Activated T-helper 17 cell treated with anti-CD3 and anti-CD28 coated beads, Interleukin-2, amount 50 U/mL, for 72 hours (primary cell): ENCODE measurements at places on chromosomes 13 and 19. TPM values are rescaled to one million over a fixed set of nuclear protein-coding genes. Genes with fewer than 3 reads are reported as not detected.

CPB2 gene
- not detected for total RNA-seq

CCDC194 gene
- total RNA-seq = 4.8 TPM

SLC8A2 gene
- total RNA-seq = 0.06 TPM

DOHH gene
- total RNA-seq = 22.2 TPM

CEACAM7 gene
- not detected for total RNA-seq

CCDC8 gene
- total RNA-seq = not detected

PPM1N gene
- total RNA-seq = 5.2 TPM

ZNF738 gene
- total RNA-seq = 8.0 TPM

PSG4 gene
- total RNA-seq = 0.48 TPM

- H3K36me3 ChIP-seq = peaks cover 49% of the 10 kb centered on the region
- ATAC-seq = no peak
- peaks cover 14% of the 10 kb centered on the region for H3K4me1 ChIP-seq
These were observed 476 bp downstream of the TYK2 start for GRCh38 chr19:10379880-10380312.

GRCh38 chr19:10998666-10999065 lies 37.8 kb downstream of the SMARCA4 start:
- H3K4me3 ChIP-seq = no peak overlapping the region
- H3K27ac ChIP-seq = peak overlapping the region; percentile 43
- peaks cover 96% of the 10 kb centered on the region for H3K36me3 ChIP-seq

- no peak overlapping the region for H3K4me3 ChIP-seq
- H3K27ac ChIP-seq = no peak overlapping the region
- H3K27me3 ChIP-seq = peaks cover 5% of the 10 kb centered on the region
- H3K4me1 ChIP-seq = no peaks in the 10 kb centered on the region
- no peaks in the 10 kb centered on the region for H3K36me3 ChIP-seq
These were observed 372.4 kb downstream of the SUCLA2 start for GRCh38 chr13:47628666-47629065.

DNA sequence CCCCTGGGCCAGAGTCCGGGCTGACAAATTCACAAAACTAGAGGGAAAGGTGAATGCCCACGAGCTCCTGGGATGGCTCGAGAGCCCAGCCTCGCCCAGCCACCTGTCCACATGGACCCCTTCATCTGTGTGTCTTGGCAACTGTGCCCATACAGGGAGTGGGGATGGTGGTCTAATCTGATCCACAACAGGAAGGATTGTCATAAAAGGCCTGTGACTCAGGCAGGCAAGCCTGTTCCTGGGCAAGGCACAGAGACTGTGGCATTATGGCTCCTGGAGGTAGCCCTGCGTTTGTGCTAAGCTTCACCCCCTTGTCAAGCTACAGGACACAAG lies 20.0 kb downstream of the CAPS start:
- H3K4me3 ChIP-seq = no peak overlapping the region
- no peaks in the 10 kb centered on the region for H3K4me1 ChIP-seq
- H3K36me3 ChIP-seq = peaks cover 93% of the 10 kb centered on the region
- H3K27ac ChIP-seq = no peak overlapping the region
- H3K27me3 ChIP-seq = no peaks in the 10 kb centered on the region

DNA sequence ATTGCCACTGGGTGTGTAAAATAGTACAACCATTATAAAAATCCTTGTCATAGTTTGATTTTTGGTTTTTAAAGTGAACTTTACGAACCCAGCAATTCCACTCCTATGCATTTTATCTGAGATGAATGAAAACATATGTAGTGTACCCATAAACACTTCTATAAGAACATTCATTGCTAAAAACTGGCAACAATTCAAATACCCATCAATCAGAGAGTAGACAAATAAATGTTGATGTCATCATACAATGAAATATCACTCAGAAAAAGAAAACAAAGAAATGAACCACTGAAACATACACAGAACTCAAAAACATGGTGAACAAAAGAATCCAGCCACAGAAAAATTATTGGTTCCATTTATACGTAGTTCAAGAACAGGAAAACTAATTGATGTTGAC lies 202.3 kb downstream of the ABCC4 start:
- H3K27me3 ChIP-seq = no peaks in the 10 kb centered on the region
- no peaks in the 10 kb centered on the region for H3K4me1 ChIP-seq
- peaks cover 30% of the 10 kb centered on the region for H3K36me3 ChIP-seq
- ATAC-seq = no peak
- no peak overlapping the region for H3K27ac ChIP-seq

GRCh38 chr13:35923347-35923746 lies 207.8 kb downstream of the DCLK1 start:
- H3K36me3 ChIP-seq = no peaks in the 10 kb centered on the region
- no peak overlapping the region for H3K27ac ChIP-seq
- peaks cover 10% of the 10 kb centered on the region for H3K27me3 ChIP-seq
- no peak overlapping the region for H3K4me3 ChIP-seq

DNA sequence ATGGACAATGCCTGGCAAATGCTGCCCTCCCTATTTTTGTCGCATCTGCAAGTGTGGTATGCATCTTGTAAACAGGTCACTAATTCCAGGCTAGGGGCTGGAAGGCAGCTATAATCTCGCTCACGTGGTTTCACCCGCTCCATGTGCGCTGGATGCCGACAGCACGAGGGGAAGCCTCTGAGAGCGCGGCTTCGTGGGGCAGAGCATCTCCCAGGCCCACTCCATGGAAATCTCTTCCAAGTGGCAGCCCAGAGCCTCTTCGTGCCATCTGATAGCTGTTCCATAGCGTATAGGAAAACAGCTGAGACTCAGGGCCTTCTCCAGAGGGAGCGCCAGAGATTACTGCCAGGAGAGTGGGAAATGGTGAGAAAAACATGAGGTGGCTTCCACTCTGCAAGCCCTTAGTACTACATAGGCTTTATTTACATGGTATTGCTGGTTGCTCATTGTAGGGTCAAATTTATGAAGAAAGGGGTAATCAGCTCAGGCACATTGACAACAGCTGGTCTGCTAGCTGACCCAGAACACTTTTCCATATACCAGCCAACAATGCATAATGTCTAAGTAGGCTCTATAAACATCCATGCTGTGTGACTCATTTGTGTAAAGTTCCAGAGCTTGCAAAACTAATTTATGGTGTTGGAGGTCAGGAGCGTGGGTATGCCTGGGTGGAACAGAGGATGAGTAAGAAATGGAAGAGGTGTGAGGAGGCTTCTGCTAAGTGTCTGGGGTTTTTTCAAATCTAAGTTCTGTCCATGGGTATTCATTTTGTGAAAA lies 165.2 kb downstream of the SHISA2 start:
- H3K4me1 ChIP-seq = peaks cover 4% of the 10 kb centered on the region
- H3K36me3 ChIP-seq = no peaks in the 10 kb centered on the region
- H3K27me3 ChIP-seq = no peaks in the 10 kb centered on the region
- ATAC-seq = peak; percentile 90

DNA sequence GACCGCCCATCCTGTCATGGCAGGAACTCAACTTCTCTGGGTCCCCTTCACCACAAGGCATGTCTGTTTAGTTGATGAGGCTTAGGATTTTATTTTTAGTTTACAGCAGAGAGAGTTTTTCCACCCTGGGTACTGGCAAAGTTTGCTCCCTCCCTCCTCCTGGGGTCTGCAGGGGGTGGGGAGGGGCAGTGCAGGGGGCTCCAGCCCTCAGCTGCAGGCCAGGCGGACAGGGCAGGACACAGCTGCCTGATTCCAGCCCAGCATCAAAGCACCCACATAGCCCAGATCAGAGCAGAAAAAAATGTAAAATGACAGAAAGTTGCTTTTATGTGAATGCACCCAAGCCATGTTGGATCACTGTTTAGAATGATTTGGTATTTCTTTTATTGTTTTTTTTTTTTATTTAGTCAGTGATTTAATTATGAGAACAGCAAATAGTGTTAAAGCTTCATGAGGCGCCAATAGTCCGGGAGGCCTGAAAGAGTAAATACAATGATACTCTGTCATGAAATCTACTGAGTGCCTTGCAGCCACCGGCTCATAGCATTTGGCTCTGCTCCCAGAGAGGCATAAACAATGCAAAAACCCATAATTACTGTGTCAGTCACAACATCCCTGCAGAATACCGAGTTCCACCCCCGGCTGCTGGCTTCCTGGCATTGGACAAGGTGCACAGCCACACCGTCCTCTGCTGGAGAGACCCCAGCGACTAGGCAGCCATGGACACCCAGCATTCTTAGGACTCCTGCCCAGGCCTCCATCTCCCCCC lies 923.5 kb downstream of the UQCRFS1 start:
- no peaks in the 10 kb centered on the region for H3K27me3 ChIP-seq
- H3K27ac ChIP-seq = no peak overlapping the region
- no peaks in the 10 kb centered on the region for H3K36me3 ChIP-seq
- ATAC-seq = no peak

DNA sequence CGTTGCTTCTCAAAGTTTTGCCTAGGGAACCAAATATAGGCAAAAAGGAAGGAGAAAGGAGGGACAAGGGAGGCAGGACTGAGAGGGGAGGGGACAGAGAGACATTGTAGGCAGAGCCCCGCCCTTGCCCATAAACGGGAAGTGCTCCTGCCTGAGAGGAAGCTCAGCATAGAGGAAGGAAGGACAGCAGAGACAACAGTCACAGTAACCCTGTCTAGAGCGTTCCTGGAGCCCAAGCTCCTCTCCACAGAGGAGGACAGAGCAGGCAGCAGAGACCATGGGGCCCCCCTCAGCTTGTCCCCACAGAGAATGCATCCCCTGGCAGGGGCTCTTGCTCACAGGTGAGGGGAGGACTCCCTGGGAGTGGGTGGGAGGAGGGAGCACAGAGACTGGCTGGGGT lies at the start of gene CEACAM21:
CEACAM21 (plus strand) TSS at position 169 of the 400 bp plus-strand sequence; CDS start at position 278, 109 bp downstream.
- H3K4me3 ChIP-seq = peak within 1 kb of the TSS; percentile 84
- peaks cover 13% of the 10 kb centered on the region for H3K4me1 ChIP-seq
- no peaks in the 10 kb centered on the region for H3K27me3 ChIP-seq
- H3K27ac ChIP-seq = peak within 1 kb of the TSS; percentile 95
- ATAC-seq = peak; percentile 100
- H3K36me3 ChIP-seq = peaks cover 68% of the 10 kb centered on the region

DNA sequence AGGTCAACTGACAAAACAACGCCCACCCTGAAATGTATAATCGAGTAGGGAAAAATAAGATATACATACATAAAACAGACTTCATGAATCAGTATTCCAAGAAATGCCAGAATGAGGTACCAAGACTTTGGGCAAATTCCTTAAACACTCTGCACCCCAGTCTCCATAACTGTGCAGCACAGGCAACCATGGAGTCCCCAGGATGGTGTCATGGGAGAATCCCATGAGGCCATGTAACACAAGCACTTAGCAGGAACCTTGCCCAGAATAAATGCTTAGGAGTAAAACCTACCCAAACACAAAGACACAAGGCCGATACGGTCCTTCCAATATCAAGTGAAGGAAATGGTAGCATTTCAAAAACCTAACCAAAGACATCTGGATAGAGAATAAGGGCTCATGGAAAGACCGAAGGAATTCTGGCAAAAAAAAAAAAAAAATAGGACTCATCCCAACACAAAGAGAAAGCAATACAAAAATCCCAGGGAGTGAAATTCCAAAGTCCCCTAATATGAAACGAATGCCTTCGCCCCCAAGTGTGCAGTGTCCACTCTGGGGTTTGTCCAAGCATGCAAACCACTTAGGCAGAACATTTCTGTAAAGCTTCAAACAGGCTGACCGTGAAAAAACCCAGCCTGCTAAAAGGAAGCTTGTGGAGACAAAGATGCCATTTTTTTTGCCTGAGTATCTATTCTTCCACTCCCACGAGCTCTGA lies 11.1 kb downstream of the ZC3H4 start:
- H3K27me3 ChIP-seq = no peaks in the 10 kb centered on the region
- no peak overlapping the region for H3K4me3 ChIP-seq
- peaks cover 50% of the 10 kb centered on the region for H3K36me3 ChIP-seq
- H3K4me1 ChIP-seq = peaks cover 24% of the 10 kb centered on the region

- H3K27ac ChIP-seq = no peak overlapping the region
- no peaks in the 10 kb centered on the region for H3K36me3 ChIP-seq
- H3K4me3 ChIP-seq = no peak overlapping the region
- no peaks in the 10 kb centered on the region for H3K27me3 ChIP-seq
These were observed 816.6 kb downstream of the UQCRFS1 start for GRCh38 chr19:28396287-28396831.

- H3K27ac ChIP-seq = no peak overlapping the region
- H3K36me3 ChIP-seq = no peaks in the 10 kb centered on the region
- no peak overlapping the region for H3K4me3 ChIP-seq
- H3K27me3 ChIP-seq = no peaks in the 10 kb centered on the region
These were observed 40.0 kb upstream of the MATK start for GRCh38 chr19:3826163-3826562.

GRCh38 chr13:98889419-98890085 lies 88.3 kb downstream of the DOCK9 start:
- no peaks in the 10 kb centered on the region for H3K27me3 ChIP-seq
- H3K4me3 ChIP-seq = no peak overlapping the region
- H3K36me3 ChIP-seq = peaks cover 85% of the 10 kb centered on the region
- H3K4me1 ChIP-seq = peaks cover 17% of the 10 kb centered on the region

- no peak overlapping the region for H3K4me3 ChIP-seq
- peaks cover 20% of the 10 kb centered on the region for H3K4me1 ChIP-seq
- no peak overlapping the region for H3K27ac ChIP-seq
- ATAC-seq = no peak
These were observed 26.1 kb downstream of the IER2 start for GRCh38 chr19:13176345-13176744.

- H3K27ac ChIP-seq = no peak overlapping the region
- H3K36me3 ChIP-seq = peaks cover 10% of the 10 kb centered on the region
- peaks cover 22% of the 10 kb centered on the region for H3K4me1 ChIP-seq
- H3K4me3 ChIP-seq = peak overlapping the region; percentile 37
- H3K27me3 ChIP-seq = no peaks in the 10 kb centered on the region
These were observed 2.7 kb downstream of the CARM1 start for GRCh38 chr19:10874024-10874423.

GRCh38 chr19:43738780-43739211 lies 16.0 kb downstream of the SMG9 start:
- H3K27me3 ChIP-seq = no peaks in the 10 kb centered on the region
- peak; percentile 26 for ATAC-seq
- H3K36me3 ChIP-seq = peaks cover 95% of the 10 kb centered on the region

- H3K4me1 ChIP-seq = peaks cover 36% of the 10 kb centered on the region
- peak overlapping the region; percentile 89 for H3K4me3 ChIP-seq
- no peaks in the 10 kb centered on the region for H3K27me3 ChIP-seq
- H3K27ac ChIP-seq = peak overlapping the region; percentile 95
These were observed 490 bp downstream of the ITPKC start for GRCh38 chr19:40717325-40717879.

- peaks cover 24% of the 10 kb centered on the region for H3K36me3 ChIP-seq
- no peak for ATAC-seq
- peaks cover 11% of the 10 kb centered on the region for H3K4me1 ChIP-seq
- no peak overlapping the region for H3K27ac ChIP-seq
- H3K27me3 ChIP-seq = no peaks in the 10 kb centered on the region
These were observed 31.0 kb upstream of the KATNAL1 start for GRCh38 chr13:30338331-30338851.

DNA sequence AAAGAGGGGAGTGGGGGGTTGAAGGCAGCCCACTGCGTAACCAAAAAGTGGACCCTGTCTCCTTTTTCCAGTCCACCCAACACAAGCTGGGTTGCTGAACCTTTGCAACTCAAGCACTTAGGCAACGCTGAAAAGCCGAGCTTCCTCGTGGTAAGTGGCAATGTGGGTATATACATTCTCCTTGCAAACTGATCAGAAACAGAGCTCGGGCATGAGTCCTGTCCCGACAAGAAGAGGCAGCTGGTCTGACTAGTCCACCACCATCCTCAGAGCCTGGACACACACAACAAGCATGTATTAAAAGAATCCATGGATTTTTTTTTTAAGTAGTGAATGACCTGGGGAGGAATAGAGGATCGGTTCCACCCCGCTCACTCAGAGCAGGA lies 240.6 kb upstream of the ZNF507 start:
- no peak for ATAC-seq
- H3K36me3 ChIP-seq = no peaks in the 10 kb centered on the region
- H3K27me3 ChIP-seq = peaks cover 24% of the 10 kb centered on the region
- H3K4me3 ChIP-seq = no peak overlapping the region
